ENCODE measurements at places on chromosomes 6 and 20.

GRCh38 chr6:6417475-6417874 is 97.0 kb upstream of the F13A1 start:
- DNase-seq, result no peak

DNA sequence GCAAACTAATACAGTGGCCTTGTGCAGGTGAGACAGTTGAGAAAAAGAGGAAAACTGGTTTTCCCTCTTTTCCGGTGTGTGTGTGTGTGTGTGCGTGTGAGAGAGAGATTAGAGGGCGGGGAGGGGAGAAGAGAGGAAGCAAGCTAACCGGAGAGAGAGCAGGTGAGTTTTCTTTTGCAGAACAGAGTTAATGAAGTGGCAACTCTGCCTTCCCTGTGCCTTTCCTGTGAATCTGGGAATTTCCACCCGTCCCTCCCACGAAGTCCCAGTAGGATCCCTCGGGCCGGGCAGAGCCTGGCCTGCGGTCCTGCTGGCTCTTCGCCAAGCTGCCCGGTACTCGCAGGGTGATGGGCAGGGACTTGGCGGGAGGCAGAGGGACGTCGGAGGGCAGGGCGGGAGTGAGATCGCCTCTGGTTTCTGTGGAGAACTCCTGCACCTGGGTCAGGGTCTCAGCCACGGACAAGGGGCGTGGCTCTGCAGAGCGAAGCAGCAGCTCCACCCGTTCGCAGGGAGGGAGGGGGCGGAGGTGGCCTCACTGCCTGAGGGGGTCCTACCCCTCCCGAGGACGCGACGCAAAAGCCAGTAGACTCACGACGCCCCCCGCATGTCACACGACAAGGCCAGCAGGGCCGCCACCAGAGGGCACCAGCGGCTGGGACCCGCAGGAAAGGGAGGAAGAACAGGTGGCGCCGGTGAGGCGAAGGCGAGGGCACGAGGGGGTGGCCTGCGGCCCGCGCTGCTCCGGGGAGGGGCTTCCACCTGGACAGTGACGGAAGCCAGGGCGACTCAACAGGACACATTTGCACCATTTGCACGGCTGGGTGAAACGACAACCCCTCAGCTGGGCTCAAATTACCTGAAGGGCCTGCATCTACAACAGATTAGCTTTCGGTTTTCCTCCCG is 51.2 kb upstream of the RNF182 start:
- DNase-seq, result peak; percentile 39

DNA sequence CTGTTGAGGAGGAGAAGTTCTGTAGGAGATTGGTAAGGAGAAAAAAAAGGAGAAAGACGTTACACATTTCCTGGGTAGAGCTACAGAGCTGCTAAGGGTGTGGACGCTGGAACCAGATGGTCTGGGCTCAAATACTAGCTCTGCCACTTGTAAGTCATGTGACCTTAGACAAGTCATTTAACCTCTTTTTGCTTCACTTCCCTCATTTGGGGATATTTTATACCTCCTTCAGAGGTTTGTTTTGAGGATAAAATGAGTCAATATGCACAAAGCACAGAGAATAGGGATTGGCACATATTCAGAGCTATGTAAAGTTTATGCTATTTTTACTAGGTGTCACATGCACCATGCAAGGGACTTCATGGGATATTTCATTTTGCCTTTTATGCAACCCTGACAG is 708.8 kb downstream of the DHX35 start:
- no peak for DNase-seq

DNA sequence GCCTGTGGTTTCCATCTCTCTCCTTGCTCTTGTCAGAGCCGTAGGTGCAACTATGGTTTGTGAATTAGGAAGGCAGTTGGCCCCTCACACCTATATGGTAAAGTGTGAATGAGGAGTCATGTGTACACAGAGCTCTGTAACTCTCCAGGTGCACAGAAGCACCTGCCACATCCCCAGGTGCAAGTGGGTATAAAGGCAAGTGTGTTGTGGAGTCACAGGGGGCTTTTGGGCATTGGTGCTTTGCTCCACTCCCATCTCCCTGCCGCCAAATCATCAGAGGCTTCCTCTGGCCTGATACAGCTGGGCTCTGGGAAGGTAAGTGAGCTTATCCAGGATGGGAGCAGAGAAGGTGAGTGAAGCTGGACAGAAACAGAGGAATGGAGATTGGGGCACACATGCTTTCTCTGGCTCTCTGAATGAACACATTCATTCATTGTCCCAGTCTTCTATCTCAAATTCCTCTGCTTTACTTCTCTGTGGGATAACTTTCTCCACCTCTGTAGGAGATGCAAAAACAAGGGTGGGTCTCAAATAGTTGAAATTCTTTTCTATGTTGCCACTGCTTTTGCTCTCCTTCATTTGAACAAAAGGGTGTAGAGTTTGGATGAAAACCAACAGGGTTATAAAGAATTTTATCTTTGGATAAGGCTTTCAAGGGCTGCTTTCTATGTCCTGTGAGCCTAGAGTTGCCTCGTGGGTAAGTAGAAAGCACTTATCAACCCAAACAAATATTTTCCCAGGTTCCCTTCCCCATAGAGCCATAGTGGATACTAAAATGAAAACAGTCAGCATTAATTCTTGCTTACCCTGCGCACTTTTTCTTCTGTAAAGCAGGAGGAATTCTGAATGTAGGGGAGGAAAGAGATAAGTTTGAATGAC is 45.0 kb upstream of the RIPOR2 start:
- no peak for DNase-seq

GRCh38 chr20:22954661-22955060 is 80.5 kb upstream of the SSTR4 start:
- no peak for DNase-seq

Data from T-helper 2 cell (primary cell).